ENCODE measurements at places on chromosomes 13 and 19.
A peak's percentile ranks its signal among the peaks of the same experiment; 100 is the strongest.

- no peak for DNase-seq
These were observed 48.7 kb downstream of the ESD start for GRCh38 chr13:46748300-46748699.

GRCh38 chr13:45441633-45442032 is 23.1 kb upstream of the COG3 start:
- no peak for DNase-seq

- no peak for DNase-seq
These were observed 26.3 kb downstream of the IZUMO4 start for GRCh38 chr19:2122982-2123381.

DNA sequence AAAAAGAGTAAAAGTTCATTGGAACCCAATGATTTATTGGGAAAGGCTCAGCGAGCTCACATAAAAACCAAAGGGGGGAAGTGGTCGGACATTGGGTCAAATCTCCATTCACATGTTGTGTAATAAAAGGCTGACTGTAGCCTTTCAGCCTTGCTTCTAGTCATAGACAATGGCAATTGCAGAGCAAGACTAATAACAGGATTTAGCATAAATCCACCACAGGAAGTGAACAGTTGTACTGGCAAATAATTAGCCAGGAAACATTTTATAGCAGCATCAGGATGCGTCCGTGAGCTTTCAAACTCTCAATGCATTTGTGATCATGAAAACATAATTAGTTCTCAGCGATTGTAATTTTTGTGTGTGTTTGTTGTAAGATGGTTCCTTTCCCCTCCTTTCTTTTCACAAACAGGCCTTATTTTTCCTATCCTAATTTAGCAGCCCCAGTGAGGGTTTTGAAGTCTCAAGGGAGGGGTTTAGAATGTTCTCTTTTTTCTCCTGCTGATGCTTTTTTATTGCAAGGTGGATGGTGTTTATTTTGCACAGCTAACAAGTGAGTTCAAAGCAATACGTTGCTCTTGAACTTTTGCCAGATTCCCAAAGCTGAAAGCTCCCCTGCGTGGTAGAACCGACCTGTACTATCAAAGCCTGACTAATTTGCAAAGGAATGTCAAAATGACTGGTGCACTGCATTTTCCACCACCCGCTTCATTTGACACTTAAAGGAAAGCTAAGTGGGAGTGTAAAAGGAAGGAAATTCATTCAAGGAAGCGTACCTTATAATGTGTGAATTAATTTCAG is 105.6 kb downstream of the SPRY2 start:
- DNase-seq: no peak

- no peak for DNase-seq
These were observed 52.1 kb downstream of the LHFPL6 start for GRCh38 chr13:39550931-39551330.

GRCh38 chr19:16678498-16678897 is 17.6 kb downstream of the TMEM38A start:
- DNase-seq: no peak

GRCh38 chr19:17200408-17201079 is 14.6 kb upstream of the USE1 start:
- no peak for DNase-seq

GRCh38 chr13:43374621-43375020 is 351.2 kb downstream of the DNAJC15 start:
- DNase-seq: no peak

GRCh38 chr13:109671919-109672318 is 114.5 kb downstream of the IRS2 start:
- DNase-seq: no peak

GRCh38 chr19:31961191-31961590 is 384.2 kb upstream of the ZNF507 start:
- no peak for DNase-seq

- no peak for DNase-seq
These were observed 24.8 kb upstream of the ZNF527 start for GRCh38 chr19:37346091-37346490.

- DNase-seq: no peak
These were observed 248.8 kb downstream of the SLITRK5 start for GRCh38 chr13:87919956-87920355.

- DNase-seq: peak; percentile 70
These were observed 1.2 kb downstream of the PPM1N start for GRCh38 chr19:45499196-45500180.

- DNase-seq: no peak
These were observed 5.8 kb downstream of the DOCK9 start for GRCh38 chr13:98972059-98972458.

- DNase-seq: no peak
These were observed 983.4 kb downstream of the EFNB2 start for GRCh38 chr13:105552078-105552477.

DNA sequence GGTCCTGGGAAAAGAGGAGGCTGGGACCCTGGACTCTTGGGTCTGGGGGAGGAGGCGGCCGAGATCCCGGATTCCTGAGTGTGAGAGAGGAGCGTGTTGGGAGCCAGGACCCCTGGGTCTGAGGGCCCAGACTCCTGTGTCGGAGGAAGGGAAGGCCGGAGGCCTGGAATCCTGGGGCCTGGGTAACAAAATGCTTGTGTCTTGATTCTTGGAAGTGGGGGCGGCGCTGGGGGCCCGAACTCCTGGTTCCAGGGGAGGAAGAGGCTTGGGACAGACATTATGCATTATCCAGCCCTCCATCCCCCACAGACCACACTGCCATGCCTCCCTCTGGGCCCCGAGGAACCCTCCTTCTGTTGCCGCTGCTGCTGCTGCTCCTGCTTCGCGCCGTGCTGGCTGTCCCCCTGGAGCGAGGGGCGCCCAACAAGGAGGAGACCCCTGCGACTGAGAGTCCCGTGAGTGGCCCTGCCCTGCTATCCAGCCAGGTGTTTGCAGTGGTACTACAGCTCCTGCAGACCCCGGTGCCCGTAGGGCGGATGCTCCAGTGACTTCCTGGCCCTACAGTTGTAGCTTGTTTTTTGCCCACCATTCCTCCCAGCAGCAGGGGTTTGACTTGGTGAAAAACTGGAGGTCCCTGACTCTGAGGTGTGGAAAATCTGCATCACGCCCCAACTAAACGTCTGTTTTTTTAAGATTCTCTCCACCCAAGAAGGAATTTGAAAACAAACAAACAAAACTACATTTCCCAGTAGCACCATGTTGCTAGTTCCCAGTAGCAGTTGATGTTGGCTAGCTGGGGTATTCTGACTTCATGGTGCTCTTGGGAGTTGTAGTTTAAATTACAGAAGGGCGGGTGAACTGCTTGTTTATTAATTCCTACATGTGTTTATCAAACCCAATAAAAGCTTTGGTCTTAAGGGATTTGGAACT is 630 bp downstream of the NUCB1 start:
- no peak for DNase-seq

GRCh38 chr13:79663977-79664636 is 183.2 kb downstream of the NDFIP2 start:
- DNase-seq: no peak

DNA sequence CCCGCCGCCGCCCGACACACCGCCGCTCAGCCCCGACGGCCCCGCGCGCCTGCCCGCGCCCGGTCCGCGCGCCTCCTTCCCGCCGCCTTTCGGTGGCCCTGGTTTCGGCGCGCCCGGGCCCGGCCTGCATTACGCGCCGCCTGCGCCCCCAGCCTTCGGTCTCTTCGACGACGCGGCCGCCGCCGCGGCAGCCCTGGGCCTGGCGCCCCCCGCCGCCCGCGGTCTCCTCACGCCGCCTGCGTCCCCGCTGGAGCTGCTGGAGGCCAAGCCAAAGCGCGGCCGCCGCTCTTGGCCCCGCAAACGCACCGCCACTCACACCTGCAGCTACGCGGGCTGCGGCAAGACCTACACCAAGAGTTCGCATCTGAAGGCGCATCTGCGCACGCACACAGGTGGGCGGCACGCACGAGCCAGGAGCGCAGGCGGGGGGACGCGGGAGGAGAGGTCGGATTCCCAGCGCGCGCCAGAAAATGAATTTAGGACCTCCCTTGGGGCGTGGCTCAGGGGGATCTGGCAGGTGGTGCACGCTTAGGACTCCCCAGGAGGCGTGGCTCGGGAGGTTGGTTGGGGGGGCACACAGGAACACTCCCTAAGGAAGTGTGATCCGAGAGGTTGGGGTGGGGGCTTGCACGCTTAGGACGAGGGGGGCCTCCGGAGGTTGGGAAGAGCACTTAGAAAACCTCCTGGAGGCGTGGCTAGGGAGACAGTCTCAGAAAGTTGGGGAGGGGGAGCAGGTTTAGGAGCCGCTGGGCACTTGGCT is 1.2 kb downstream of the KLF2 start:
- no peak for DNase-seq
